Peyer's patch (tissue), 4 donors: ENCODE measurements at places on chromosomes 6 and 20.

DNA sequence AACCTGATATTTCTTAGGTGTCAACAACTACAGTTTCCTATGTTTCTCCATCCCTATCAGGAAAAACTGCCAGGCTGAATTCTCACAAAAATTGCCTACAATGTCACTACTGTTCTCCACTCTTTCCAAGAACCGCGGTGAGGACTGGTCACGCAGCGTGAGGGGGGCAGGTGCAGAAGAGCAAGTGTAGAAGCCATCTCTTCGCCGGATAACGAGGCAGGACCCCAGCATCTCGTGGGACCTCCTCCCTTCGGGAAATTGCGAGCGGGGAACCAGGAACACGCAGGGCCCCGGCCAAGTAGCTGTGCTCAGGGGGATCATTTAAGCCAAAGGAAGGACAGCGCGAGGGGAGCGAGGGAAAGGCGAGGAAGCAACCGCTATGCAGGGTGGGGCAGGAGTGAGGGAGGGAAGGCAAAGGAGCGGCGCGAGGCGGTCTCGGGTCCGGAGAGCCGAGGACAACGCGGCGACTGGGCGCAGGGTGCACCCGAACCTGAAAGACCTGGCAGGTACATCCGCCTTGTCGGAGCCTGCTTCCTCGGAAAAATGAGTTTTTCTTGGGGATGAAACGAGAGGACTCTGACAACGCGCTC is 559 bp downstream of the APMAP start:
- peak; percentile 30 for DNase-seq

DNA sequence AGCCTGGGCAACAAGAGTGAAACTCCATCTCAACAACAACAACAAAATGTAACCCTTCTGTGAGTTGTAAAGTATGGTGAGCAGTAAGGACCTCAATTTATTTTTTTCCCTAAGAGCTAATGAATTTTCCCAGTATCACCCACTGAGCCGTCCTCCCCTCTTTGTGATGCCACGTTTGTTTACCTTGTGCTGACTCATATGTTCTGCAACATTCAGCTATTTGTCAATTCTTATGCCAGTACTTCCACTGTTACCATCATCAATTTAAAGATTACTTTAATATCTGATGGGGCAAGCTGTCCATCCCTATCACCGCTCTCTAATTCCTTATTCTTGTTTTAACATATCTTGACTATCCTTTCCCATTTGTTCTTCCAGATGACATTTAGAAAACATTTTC is 37.5 kb downstream of the MAK start:
- DNase-seq = no peak

GRCh38 chr20:41046716-41047115 is 18.1 kb downstream of the TOP1 start:
- no peak for DNase-seq

DNA sequence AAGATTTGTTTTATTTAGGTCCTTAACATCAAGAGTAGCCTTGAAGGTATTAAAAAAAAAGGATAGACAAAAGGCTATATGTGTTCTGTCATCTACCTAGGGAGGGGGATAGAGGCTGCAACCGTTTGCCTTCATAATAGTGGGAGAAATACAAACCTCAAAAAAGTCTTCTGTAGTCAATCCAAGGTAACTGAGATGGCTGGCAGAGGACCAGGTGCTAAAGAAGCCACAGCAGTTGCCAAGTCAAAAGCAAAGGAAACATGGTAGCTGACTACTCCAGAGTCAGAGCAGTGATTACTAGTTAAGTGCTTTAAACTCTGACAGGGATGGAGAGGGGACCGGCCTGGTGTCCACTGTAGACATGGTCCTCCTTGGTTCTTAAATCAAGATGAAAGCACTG is 249.4 kb downstream of the PTPRK start:
- no peak for DNase-seq

DNA sequence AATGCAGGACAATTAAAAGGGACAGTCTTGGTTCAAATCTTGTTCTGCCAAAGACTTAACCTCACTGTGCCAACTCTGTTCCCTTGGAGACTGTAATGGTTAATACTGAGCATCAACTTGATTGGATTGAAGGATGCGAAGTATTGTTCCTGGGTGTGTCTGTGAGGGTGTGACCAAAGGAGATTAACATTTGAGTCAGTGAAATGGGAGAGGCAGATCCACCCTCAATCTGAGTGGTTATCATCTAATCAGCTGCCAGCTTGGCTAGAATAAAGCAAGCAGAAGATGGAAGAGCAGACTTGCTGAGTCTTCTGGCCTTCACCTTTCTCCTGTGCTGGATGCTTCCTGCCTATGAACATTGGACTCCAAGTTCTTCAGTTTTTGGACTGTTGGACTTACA is 474.4 kb downstream of the CD83 start:
- DNase-seq = no peak
